Stimulated activated CD8-positive, alpha-beta memory T cell treated with anti-CD3 and anti-CD28 coated beads, Interleukin-4, amount 100 ng/mL, for 1 hour (primary cell): ENCODE measurements at places on chromosomes 6 and 20.

DNA sequence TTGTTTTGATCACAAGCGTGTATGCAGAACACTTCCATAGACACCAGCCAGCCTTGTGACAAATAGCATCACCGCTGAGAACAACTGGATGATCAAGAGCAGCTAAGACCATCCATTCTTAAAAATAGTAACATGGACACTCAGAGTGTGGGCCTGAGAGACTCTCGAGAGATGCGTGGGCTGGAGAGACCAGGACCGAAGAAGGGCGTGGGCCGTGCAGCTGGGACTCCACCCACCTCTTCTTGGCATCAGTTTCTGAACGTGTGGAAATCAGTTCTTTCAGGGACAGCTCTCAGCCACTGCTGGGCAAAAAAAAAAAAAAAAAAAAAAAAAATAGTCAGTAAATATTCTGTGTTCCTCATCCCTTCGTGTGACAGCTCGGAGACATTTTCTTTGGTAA is 314.5 kb upstream of the CDH4 start:
- no peak for DNase-seq

DNA sequence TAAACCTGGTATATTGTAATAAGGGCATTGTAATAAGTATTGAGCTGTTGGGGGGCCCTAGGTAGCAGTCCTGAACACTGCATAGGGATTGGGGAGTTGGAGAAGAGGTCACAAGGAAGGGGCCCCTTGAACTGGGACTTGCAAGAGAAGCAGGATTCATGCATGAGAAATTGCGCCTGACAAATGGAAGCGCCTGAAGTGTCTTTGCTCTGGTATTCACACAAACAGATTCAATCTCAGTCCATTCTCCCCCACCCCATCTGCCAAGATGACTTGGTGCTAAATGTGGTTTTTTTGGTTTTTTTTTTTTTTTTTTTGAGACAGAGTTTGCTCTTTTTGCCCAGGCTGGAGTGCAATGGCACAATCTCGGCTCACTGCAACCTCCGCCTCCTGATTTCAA is 87.1 kb downstream of the CAP2 start:
- DNase-seq: no peak

GRCh38 chr6:35780719-35781118 is at the start of gene CLPSL1:
CLPSL1 (plus strand) TSS chr6:35781019; CDS start chr6:35781111, 92 bp downstream.
- no peak for DNase-seq

DNA sequence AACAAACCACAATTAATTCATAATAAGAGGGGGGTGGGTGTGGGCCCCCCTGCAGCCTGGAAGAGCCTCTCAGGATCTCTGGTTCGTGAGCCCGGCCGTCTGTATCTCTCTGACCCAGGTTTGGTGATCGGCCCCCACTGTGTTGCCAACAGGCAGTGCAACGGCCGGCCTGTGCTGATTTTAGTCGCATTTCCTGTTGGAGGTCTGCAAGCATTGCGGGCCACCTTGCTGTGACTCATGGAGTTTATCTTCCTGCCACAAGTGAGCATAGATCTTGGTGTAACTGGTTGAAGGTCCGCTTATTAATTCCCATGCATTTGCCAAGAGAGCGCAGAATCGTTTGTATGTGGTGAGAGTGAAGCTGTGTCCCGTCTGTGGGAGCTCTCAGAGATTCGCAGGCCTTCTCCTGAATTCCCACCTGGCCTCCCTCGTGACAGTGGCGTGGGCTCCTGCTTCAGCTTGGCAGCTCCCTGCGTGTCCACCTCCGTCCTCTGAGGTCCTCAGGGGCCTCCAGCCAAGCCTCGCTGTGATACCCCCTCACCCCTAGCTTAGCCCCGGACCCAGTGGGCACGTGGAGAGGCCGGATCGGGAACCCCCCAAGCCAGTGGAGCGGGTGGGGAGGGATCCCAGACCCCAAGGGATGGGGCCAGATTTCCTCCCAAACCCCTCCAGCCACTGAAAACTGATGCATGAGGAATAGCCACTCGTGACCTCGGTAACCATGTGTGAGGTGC is 269.8 kb downstream of the CDH4 start:
- no peak for DNase-seq

- DNase-seq: no peak
These were observed 20.1 kb upstream of the FAM83C start for GRCh38 chr20:35312318-35312717.

DNA sequence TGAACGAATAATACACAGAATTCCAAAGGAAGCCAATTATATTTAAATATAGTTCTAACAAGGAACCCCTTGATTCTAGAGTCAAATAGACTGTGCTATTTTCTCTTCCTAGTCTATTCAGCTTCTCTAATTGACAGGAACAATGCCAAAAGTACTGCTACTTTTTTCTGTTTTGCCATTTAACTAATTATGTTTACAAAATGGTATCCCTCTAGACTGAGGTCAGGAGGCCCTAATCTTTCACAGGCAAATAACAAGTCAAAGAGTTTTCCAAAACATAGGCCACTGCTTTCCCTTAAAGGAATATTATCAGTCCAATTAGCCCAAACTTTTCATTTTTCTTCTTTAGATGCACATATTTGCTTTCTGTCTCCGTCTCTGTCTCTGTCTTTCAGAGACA is 539.3 kb downstream of the RFPL4B start:
- no peak for DNase-seq

DNA sequence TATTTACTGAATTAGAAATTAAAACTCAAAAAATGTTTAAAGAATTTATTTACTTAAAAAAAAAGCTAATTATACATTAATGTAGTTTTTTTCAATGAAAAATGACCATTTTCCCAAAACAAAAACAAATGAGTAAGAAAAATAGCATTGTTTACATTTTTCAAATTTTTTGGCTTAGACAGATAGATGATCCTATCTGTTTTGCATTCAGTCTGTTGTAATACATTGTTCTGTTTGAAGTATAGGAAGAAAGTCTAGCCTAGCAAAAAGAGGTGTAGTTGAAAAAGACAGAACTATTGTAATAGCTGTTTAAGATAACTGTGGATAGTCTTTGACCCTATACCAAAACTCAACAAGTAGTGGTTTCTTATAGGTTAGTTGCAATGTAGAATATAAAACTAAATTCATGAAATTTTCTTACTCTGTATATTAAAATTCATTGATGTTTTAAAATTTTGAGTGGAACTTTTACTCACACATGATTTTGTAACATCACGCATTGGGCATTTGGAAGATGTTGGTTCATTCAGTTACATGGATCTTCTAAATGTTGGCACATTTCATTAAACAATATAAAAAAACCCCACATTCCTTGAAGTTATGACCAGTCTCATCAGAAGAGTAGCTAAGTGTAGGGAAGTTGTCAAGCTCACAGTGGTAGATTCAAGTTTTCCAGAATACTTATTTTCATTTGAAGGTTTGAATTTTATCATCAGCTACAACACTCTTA is 62.0 kb downstream of the KCNS1 start:
- no peak for DNase-seq

DNA sequence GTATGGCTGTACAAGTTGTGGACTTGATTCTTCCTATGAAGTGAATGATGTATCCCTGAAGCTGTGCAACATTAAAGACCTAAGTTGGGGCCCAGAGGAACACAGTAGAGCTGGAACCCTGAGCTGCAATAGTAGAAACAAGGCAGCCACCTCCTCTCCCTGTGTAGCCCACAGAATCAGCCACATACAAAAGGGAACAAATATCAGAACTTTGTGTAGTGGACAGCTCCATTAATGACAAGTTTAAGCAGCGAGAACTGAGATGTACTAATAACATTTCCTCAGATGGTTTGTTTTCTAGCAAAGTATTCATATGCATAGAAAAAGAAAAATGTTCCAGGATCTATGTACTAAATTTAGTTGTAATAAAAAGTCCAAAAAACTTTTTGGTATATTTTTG is 19.2 kb downstream of the PHACTR1 start:
- no peak for DNase-seq

- no peak for DNase-seq
These were observed 80.8 kb upstream of the PHACTR1 start for GRCh38 chr6:12635813-12636212.
